ENCODE measurements at places on chromosomes 4 and X.

DNA sequence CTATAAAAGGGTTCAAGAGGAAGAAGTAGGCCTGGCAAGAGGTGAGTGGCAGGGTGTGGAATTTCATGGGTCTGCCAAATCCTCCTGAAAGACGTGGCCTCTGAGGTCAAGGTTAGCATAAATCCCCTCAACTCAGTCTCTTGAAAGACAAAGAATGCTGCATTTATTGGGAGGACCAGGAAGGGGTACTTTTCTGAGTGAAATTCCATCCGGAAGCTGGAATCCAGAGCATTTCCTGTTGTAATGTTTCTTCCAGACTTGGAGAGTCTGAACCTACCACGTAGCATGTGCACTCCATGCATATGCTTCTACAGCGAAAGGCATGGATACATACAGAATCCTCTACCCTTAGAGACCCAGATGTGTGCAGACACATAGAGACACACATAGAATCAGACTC is 13.4 kb upstream of the FGD1 start:
- no peak for DNase-seq

- DNase-seq, result no peak
Observed at GRCh38 chr4:182212211-182212761, 30.9 kb upstream of the TENM3 start.

- no peak for DNase-seq
Observed at GRCh38 chr4:7487998-7488671, 53.4 kb upstream of the PSAPL1 start.

DNA sequence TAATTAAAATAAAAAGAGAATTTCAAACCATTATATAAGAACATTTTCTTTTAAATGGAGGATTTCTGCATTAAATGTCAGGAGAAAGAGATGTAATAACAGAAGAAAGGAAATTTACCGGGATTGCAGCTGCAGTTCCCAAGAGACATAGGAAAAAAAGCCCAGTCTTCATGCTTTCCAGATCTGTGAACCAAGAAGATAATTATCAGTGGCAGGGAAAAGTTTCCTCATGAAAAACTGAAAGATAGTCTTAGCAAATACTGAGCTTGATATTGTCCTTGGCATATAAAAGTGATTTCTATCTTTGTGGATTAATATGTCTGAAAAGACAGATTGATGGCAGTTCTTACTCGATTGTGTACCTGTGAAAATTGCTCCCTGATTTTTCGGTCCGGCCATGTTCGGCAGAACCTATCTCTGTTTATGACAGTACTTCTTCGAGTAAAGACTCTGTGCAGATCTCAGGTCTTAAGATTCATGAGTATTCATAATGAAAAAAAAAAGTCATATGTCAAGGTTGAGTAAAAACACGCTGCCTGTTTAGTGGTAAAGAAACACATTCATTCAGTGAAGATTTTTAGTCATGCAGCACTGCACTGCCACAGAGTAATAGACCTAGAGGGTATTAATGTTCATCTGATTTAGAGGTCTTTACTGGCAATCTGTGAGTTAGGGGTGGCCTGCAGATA is 29.6 kb downstream of the SPARCL1 start:
- DNase-seq, result no peak

DNA sequence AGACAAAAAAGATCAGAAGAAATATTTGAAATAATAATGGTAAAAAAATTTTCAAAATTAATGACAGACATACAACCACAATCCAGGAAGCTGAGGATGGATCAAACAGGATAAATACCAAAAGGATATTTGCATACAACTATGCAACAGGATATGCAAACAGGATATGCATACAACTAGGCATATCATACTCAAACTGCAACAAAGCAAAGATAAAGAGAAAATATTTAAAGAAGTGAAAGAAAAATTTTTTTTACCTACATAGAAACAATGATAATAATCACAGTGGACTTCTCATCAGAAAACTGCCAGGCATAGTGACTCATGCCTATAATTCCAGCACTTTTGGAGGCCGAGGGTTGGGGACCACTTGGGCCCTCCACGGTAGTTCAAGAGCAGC is 11.3 kb upstream of the DHX15 start:
- DNase-seq, result no peak

DNA sequence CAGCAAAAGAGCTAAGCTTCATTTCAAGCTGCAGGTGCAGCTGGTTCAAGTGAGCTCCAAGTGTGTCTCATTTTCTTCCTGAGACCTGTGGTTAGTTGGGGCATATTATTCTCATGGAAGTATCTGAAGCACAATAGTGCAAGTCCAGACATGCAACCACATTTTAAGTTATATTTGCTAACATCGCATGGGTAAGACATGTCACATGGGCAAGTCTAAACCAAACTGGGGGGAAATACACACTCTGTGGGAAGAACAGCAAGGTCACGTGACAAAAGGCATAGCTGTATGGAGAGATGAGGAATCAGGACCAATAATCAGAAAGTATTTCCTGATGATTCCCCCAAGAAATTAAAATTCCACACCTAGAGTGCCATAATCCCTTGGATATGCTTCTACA is 94.9 kb upstream of the NDP start:
- DNase-seq, result no peak

- DNase-seq, result no peak
Observed at GRCh38 chr4:55086578-55086977, 38.8 kb downstream of the KDR start.

DNA sequence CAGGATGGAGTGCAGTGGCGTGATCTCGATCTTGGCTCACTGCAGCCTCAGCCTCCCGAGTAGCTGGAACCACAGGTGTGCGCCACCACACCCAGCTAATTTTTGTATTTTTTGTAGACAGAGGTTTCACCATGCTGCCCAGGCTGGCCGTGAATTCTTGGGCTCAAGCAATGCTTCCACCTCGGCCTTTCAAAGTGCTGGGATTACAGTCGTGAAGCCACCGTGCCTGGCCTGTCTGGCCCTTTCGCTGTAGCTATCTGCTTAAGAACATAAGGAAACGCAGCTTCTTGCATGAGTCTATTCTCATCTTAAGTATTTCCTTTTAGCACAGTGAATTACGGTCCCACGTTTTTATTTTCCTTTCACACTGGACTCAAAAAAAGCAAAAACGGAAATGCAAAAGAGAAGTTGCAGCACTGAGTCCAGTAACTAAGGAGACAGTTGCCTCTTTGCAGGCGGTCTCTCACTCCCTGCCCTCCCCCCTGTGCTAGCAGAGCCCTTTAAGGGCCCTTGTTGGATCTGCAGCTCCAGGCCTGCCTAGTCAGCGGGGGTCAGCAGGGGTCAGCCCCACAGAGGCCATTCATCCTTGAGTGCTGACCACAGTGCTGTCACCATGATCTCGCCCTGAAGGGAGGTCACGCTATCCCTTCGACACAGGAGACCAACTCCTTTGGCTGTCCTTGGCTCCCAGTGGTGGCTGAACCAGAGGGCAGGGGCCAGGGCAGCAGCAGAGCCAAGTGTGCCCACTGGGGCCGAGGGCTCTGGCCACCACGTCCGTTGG is 21.8 kb upstream of the TBC1D14 start:
- no peak for DNase-seq

DNA sequence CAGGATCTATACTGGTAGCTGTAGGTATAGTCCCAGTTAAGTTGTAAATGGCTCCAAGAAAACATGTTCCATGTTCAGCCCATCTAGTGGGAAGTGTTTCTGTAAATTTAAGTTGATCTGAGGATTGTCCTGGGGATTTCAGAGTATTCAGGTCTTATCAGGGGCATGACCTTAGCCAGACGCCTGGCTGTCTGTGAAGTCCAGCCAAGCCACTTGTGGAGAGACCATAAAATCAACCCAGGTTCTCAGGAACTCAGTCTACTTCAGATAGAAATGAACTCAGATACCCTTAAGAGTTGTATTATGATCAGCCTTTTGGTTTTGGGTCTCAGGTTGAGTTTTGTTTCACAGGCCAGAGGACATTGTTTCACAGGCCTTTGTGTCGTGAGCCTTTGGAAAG is 95.9 kb downstream of the EGF start:
- DNase-seq, result no peak

DNA sequence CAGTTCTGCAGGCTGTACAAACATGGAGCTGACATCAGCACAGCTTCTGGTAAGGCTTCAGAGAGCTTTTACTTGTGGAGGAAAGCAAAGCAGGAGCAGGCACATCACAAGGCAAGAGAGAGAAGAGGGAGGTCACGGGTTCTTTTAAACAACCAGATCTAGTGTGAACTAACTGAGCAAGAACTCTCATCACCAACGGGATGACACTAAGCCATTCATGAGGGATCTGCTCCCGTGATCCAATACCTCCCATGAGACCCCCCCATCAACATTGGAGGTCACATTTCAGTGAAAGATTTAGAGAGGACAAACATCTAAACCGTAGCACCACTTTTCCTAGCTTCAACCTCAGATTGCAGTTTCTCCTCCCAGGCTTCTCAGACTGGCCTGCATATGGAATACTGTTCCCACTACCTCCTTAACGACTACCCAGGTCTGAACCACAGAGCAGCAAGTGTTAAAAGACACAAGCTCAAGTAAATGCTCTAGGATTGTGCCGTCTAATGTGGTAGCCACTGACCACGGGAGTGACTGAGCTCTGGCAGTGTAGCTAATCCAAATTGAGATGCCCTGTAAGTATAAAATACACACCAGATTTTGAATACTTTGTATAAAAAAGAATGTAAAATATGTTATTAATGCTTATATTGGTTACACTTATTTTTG is 192.7 kb downstream of the PTTG2 start:
- no peak for DNase-seq

DNA sequence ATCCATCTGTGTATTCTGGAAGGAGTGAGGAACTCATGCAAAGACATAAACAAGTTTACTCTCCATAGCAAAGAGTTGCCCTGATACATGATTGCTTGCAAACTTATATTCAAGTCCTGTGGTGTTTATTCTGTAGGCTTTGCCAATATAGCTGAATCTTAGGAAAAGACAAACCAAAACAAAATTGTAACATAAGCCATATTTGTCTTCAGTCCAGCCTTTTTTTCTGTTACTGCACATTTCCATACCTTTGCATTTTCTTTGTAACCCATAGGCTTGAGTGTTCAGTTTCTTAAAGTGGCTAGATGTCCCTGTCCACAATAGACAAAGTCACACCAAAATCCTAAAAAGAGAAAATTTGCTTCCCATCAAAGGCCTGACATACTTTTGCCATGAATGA is 120.4 kb downstream of the PPARGC1A start:
- DNase-seq, result no peak

DNA sequence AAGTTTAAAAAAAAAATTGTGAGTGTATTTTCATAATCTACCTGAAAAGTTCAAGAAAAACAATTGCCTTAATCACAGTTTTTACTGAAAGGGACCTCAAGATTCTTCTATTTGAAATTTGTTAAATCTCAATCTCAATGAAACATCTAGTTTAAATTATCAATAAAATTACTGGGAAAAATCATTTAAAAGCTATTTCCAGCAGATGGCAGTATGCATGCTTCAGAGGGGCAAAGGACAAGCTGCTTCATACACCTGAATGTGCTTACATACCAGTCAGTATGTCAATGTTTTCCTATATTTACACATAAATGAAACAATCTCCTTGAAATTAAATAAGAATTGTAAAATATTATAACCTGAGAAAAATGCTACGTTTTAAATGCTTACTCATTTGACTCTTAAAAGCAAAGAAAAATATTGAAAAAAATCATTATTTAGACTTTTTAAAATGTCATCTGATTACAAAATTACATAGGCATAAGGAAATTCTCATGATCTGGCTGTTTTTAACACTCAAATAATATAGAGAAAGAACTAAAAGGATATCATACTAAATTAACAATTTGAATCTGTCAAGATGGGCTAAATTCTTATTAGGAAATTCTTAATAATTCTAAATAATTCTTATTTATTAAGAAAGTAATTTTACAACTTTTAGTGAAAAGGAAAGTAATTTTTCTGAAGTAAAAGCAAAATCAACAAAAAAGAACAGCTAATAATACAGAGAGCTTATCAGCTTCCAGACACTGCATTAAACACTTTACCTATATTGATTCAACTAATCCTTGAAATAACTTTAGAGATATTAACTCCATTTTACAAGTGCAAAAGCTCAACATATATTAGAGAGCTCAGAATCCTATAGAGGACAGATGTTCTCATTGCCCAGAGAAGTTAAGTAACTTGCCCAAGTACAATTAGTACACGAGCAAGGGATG is 242.1 kb downstream of the ADAMTS3 start:
- DNase-seq, result no peak

GRCh38 chr4:32136081-32136787 is 1416.1 kb downstream of the PCDH7 start:
- DNase-seq, result no peak
